ENCODE measurements at places on chromosomes 5 and 9. TPM values are rescaled to one million over a fixed set of nuclear protein-coding genes. Genes with fewer than 3 reads are reported as not detected.

- DNase-seq, result no peak
Observed at GRCh38 chr5:116225281-116225922, 140.6 kb downstream of the COMMD10 start.

DNA sequence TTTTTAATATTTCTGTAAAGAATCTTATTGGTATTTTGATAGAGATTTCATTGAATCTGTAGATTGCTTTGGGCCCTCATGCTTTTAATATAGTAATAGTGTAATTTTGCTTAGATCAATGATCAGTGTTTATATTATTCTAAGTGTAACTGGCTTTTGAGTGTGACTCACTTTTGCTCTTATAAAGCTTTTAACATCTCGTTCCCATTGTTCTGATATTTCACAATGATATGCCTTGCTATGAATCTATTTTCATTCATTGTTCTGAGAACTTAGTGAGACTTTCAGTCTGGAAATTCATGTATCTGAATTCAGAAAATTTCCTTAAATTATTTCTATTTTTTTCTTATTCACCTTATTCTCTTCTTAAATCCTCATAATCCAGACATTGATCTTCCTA is 13.5 kb upstream of the MAMDC2 start:
- no peak for DNase-seq

- DNase-seq, result peak; percentile 9
Observed at GRCh38 chr5:141875022-141875740, 3.0 kb downstream of the PCDH1 start.

DNA sequence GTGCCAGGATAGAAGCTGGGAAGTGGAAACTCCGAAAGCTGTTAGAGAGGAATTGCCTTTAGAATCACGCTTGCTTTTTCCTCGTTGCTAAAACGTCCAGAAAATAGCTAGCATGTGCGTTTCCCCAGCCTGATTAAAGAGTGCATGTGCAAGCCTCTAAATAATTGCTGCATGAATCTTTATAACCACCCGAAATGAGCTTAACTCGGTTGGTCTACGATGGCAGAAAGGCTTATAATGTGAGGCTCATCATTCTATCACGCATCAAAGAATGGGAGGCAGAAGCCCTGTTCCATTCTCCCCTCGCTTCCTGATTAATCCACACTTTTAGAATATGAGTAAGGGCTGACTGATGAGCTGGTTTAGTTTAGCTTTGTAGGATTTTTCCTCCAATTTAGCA is 394.6 kb upstream of the WWC1 start:
- DNase-seq, result no peak

- peak; percentile 35 for DNase-seq
Observed at GRCh38 chr9:2013743-2014475, 1.2 kb upstream of the SMARCA2 start.

GRCh38 chr5:32574540-32575175 is 10.7 kb upstream of the SUB1 start:
- DNase-seq, result no peak

DNA sequence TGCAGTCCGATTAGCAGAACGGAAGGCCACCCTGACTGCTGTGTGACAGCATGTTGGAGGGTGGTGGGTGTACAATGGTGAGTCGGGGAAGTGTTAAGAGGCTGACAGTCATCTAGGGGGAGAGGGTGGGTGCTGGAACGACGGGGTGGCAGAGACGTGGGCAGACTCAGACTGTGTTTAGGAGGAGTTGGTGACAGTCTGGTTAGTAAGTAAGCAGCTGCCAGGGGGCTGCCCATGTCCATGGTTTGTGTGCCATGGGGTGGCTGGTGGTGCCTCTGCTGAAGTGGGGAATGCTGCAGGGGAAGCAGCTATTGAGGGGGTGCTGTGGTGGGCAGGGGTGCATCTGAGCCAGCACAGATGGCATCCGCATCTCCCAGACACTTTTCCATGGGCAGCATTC is 51.3 kb upstream of the BOD1 start:
- no peak for DNase-seq

DNA sequence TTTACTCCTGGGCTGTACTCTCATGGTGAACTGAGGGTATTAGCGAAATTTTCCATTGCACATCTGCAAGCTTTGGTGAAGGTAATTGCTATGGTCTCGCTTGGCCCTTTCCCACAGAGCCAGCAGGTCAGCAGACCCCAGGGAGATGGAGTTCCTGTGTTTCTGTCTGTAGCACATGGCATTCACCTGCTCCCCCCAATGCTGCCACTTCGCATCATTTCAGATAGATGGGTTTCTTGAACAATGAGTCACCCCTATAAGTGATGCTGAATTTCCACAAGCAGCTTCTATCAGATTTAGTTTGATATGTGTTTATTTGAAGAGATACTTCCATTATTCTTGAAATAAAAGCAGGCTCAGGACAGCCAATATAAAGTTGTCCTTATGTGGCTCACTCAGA is 117.8 kb downstream of the ERCC6L2 start:
- no peak for DNase-seq

- DNase-seq, result no peak
Observed at GRCh38 chr5:153619771-153620170, 129.3 kb downstream of the GRIA1 start.

- no peak for DNase-seq
Observed at GRCh38 chr5:126527892-126528291, 67.1 kb downstream of the ALDH7A1 start.

GRCh38 chr9:106467865-106468164 is 395.2 kb upstream of the ZNF462 start:
- DNase-seq, result no peak

DNA sequence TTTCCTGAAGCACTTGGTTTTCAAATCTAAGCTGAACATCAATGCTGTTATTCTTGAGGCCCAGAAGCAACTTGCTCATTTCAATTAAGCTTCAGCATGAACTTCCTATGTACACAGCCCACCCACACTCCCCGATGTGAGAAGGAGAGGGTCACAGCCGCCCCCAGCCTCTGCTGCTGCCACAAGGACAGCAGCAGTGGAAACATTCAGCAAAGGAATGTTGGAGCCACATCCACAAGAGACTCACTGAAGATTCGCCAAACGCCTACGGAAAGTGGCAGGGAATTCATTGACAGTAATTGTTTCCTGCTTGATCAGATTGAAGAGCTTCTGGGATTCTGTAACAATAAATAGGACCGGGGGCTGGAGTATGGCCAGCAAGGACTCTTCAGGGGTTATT is 2.9 kb downstream of the TGFBI start:
- DNase-seq, result no peak

DNA sequence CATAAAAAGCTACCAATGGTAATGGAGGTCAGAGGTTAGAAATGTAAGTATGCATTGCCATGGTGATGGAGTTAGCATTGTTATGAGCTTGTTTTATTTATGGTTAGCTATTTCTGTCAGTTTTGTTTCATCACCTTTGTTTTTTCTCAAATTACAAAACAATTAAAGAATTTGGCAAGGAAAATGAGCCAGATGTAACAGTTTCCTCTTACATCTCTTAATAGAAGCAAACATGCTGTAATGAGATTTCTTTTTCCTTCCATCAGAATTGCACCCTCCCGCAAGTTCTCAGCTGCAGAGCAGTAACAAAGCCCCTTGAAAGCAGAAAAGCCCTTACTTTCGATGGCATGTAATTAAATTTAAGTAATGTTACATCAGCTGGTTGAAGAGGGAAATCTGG is 233.0 kb downstream of the SGCD start:
- no peak for DNase-seq

- DNase-seq, result no peak
Observed at GRCh38 chr5:82804155-82804690, 273.0 kb downstream of the TMEM167A start.

DNA sequence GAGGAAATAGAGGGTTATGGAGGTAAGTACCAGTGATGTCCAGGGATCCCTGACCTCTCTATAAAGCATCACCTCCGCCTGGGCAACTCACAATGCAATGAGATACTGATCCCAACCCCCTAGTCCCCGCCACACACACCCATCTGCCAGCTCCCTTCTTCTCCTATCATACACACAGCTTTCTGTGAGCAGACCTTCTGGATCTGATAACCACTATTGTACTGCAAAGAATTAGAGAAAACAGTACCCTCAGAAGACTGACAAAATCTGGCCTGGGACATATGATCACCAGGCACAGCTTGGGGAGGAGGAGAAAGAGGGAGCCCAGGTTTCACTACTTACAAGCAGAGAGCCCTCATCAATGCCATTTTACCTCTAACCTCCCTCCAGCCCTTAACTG is 249.0 kb downstream of the SEC61B start:
- no peak for DNase-seq

DNA sequence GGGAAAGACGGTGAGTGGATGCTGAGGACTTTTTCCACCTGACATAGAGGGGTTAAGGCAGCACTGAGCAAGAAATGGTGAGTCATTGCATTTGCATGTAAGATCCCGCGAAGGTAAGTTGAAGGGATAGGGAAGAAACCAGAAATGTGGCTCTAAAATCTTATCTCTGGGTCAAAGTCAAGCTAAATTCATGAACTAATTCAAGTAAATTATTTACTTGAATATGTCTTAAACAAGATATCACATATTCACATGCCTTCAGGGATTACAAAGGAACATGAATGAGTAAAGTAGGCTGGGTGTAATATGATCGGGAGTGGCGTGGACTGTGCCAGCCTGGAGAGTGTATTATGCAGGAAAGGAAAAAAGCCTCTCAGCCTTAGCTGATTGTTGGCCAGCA is 74.4 kb upstream of the EQTN start:
- peak; percentile 76 for DNase-seq

DNA sequence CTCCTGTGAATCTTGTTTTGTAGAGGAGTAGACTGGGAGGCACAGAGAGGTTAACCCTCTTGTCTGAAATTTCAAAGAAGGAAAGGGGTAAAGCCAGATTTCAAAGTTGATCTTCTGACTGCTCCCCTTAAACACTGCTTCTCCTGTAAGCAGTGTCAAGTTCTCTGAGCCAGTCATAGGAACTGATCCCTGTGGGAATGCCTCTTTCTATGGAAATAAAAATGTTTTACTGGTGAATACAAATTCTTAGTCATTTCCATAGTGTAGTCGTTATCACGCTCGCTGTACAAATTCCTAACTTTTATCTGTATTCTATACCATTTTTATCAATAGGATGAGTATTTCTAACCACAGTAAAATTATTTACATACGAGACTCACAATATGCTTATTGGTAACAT is 66.3 kb upstream of the PRRC1 start:
- no peak for DNase-seq

DNA sequence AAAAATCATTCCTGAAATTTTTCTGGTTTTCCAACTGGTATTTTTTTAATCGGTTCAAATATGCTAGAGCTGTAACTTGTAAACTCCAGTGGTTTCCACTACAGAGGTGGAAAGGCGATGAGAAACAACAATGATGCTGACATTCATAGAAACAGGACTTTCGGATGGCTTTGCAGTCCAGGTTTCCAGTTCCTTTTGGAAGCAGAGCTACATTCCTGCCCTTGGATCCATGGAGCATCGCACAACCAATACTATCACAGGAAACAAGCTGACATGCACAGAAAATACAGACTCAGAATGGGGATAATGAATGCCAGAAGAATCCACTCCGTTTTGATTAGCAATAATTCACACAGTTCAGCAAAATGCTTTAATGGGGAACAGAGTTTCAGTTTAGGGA is 140.0 kb downstream of the EPB41L4A start:
- no peak for DNase-seq

- DNase-seq, result no peak
Observed at GRCh38 chr5:172444110-172444510, 10.2 kb downstream of the SH3PXD2B start.

- DNase-seq, result no peak
Observed at GRCh38 chr5:87231037-87231808, 36.5 kb upstream of the RASA1 start.

- DNase-seq, result no peak
Observed at GRCh38 chr9:101514071-101514470, 19.6 kb upstream of the RNF20 start.

GRCh38 chr5:137510671-137511070 is 11.5 kb upstream of the SPOCK1 start:
- DNase-seq, result no peak

DNA sequence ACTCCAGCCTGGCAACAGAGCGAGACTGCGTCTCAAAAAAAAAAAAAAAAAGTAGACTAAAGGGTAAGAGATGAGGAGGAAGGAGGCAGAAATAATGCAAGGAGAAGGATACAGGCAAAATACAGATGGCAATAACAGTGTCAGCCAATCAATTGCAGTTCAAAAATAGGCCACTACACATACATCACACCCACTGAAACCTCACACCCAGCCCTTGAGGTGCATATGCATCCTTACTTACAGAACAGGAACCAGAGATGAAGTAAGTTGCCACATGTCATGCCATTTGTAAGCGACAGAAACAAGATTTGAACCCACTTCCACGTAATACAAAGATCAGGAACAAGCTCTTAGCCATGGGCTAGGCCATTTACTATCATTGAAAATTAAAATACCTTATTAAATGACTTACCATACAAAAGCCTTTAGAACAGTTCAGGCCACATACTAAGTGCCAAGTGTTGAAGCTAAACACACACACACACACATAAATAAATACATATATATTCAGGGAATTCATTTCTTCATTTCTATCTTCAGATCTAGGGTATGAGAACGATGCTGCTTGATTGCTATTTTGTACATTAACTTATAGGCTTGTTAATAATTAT is 98.4 kb downstream of the FNBP1 start:
- DNase-seq, result no peak

PCDHGA3 gene
- polyA plus RNA-seq, result 0.08 TPM

CXXC5 gene
- polyA plus RNA-seq, result 18.3 TPM

UTP15 gene
- 3.5 TPM for polyA plus RNA-seq

ALDH7A1 gene
- 32.9 TPM for polyA plus RNA-seq

SPAAR gene
- polyA plus RNA-seq, result 0.68 TPM

IFT74 gene
- polyA plus RNA-seq, result 6.7 TPM

GLRA1 gene
- not detected for polyA plus RNA-seq

Measured in stomach (tissue), 19 donors.